Right forelimb (tissue), 1 donor: ENCODE measurements at places on chromosomes 4 and X.

- no peak for DNase-seq
Observed at GRCh38 chr4:33592701-33593100, 2651.6 kb downstream of the ARAP2 start.

GRCh38 chr4:6802025-6802424, 19.5 kb downstream of the KIAA0232 start:
- no peak for DNase-seq

GRCh38 chrX:24643116-24643515, 4.0 kb downstream of the PCYT1B start:
- DNase-seq, result no peak

GRCh38 chr4:174349156-174349555, 65.4 kb downstream of the CEP44 start:
- no peak for DNase-seq

DNA sequence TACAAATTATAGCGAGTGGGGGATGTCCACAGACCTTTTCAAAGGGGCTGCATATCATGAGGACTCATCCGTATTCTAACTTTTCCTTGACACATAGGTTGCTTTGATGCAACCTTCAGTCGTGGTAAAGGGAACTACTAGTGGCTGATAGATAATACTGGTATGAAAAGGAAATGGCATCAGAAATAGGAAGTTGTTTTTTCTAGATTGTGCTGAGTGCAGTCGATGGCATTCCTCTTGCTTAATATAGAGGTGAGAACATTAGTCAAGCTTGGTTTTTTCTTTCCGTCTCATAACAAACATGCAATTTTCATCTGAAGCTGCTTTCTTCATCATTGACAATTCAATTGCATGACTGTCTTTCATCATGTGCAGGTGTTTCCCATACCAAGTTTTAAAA, 16.6 kb downstream of the ENPEP start:
- no peak for DNase-seq

DNA sequence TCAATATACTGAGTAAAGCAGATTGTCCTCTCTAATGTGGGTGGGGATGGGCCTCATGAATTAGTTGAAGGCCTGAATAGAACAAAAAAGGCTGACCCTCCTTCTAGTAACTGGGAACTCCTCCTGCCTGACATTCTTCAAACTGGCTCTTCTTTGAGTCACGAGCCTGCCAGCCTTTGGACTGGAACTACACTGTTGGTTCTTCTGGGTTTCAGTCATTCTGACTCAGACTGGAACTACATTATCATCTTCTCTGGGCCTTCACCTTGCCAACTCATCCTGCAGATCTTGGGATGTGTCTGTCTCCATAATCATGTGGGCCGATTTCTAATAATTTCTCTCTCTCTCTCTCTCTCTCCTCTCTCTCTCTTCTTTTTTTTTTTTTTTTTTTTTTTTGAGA, 26.9 kb upstream of the CT47C1 start:
- DNase-seq, result no peak

DNA sequence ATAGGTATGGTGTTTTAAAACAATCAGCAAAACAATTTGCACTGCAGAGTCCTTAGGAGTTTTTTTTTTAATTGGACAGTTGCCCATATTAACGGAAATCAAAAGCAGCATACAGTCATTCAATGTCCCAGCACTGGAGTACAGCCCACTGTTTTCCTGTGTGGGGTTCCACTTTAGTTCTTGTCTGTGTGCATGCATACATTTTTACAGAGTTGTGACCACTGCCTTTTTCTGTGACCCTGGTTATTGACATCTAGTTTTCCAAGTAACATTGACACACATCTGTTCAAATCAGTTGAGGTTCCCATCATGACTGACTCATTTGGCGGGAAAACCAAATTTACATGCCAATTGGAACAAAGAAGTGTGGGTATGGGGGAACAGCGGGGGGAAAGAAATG, 83.3 kb downstream of the HPRT1 start:
- no peak for DNase-seq

DNA sequence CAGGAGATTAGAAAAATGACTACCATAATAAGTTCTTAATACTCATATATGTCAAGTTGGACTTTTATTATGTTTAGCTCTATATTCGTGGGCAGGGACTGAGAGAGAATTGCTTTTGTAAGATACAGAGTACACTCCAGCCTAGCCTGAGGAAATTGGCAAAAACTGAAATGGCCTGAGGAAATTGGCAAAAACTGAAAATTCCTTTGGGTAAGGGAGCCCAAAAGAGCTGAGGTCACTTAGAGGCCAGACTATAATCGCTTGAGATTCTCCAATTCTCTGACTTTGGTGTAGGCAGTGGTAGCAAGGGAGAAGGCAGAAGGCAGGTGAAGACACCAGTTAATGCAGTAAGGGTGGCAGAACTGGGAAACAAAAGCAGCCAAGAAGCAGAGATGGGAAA, 124.5 kb upstream of the HCCS start:
- no peak for DNase-seq

DNA sequence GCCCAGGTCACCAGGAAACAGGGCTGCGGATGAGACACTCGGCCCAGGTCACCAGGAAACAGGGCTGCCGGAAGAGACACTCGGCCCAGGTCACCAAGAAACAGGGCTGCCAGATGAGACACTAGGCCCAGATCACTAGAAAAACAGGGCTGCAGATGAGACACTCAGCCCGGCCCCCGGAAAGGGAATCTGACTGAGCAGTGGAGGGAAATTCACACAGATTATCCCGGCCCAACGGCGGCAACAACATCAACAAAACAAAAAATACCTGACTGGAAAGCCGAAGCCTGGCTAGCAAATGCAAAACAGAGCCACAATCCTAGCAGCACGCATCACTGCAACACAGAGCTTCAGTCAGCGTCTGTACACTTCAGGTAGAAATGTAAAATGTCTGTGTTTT, 20.7 kb downstream of the AFAP1 start:
- DNase-seq, result no peak

DNA sequence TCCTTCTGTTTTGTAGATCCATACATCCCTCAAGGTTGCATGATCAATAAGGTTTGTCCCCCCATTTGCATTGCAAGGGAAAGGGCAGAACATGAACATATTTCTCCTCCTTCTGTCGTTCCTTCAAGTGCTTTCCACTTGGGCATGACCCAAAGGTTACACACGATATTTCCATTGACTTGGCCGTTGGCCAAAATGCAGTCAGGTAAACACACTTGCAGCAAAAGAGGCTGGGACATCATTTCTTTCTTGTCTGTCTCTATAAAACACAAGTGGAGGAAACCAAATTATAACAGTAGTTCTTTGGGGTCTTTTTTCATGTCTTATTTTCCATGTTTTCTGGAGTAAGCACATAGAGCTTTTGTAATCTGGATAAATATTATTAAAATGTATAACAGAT, 156.1 kb downstream of the FRAS1 start:
- no peak for DNase-seq

GRCh38 chr4:112848911-112849310, 200.5 kb upstream of the ANK2 start:
- no peak for DNase-seq

- no peak for DNase-seq
Observed at GRCh38 chrX:55709735-55710134, 7.8 kb upstream of the RRAGB start.

- no peak for DNase-seq
Observed at GRCh38 chr4:189294574-189294973, 646.1 kb upstream of the FRG1 start.

DNA sequence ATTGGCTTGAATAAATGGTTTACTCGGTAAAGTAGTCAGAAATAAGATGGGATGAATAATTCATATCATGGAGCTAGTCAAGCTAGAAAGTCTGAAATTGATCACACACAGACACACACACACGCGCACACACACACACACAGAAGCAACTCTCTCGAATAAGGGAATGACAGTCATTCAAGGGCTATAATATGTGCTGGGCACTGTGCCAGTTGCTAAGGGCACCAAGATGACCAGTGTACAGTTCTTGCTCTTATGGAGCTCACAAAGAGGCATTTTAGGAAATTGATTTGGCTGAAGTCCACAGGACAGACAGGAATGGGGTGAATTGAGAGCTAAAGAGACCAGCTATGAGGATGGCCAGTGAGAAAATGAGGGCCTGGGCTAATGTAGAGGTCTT, 34.2 kb upstream of the SH3D19 start:
- no peak for DNase-seq

DNA sequence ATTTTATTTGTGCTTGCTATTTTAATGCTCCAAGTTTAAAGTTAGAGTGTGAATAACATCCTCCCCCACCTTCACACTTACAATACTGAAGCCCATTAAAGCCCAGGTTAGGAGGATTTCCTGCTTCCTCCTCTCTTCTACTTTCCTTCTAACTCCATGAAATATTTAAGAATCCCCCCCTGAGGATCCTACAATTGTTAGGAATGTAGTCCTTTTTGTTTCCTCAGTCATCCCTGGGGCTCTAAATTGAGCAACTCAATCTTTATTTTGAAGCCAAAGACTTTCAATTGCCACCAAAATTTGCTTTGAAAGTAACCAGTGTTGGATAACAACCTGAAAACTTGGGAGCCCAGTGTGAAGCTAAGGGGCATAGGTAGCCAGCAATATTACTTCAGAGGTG, 276.9 kb downstream of the FAM47A start:
- DNase-seq, result no peak

- DNase-seq, result no peak
Observed at GRCh38 chr4:33057736-33058135, 2337.6 kb downstream of the PCDH7 start.

- no peak for DNase-seq
Observed at GRCh38 chr4:68594678-68595077, 18.6 kb upstream of the UGT2B17 start.

GRCh38 chr4:53307819-53308780, 57.8 kb downstream of the SCFD2 start:
- no peak for DNase-seq

GRCh38 chr4:12439633-12440305, 1011.1 kb upstream of the HS3ST1 start:
- DNase-seq, result no peak

DNA sequence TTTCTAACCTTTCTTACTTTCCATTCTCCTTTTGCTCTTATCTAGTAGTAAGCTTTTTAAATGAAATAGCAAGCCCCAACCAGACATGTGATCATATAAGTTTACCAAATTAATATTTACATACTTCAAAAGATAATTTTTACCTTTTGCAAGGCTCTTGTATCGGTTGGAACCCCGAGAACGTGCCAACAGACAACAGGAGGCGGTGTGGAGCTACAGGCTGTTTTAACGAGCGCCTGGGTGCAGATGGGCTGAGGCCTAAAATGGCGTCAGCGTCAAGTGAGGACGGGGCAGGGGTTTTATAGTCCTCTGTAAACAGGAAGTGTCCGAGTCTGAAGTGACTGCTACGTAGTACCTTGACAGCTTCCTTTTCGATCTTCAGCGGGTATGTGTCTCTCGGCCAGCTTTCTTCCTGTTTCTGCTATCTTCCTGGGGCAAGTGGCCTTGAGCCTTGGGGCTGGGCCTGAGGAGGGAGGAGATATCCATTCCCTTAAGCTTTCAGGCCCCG, 342.7 kb downstream of the GALNTL6 start:
- DNase-seq, result no peak

DNA sequence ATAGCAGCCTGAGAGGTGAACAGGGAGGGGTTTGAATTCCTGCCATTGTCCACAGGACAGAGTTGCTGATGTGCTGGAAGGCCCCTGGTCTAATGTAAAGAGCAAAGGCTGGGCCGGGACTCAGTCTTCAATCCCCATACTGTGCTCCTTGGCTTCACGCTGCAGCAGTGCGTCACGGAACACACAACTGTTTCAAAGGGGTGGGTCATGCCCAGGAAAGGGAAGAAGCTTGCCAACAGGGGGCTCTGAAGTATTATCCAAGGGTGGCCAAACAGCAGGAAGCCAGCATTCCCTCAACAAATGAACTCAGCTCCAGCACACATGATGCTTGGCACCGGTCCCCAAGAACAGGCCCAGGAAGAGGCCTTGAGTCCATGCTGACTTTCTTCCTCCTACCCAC, 122.5 kb downstream of the NFKB1 start:
- no peak for DNase-seq

GRCh38 chrX:107730991-107731766, 44.4 kb downstream of the TSC22D3 start:
- no peak for DNase-seq

DNA sequence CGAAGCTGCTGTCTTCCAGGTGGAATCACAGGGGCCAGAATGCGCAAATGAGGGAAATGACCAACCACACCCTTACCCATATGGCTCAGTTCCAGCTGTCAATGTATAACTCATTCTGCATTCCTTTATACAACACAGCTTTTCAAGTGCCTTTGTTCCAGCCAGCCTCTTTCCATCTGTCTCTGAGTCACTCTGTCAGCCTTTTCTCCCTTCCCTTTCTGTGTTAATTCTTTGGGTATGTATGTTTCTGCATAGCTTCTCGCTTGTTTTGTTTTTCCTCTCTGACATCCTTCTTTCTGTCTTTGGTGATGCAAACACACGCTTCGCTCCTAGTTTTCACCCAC, 54.5 kb downstream of the RS1 start:
- no peak for DNase-seq

GRCh38 chr4:156782491-156782890, 189.1 kb downstream of the PDGFC start:
- no peak for DNase-seq

DNA sequence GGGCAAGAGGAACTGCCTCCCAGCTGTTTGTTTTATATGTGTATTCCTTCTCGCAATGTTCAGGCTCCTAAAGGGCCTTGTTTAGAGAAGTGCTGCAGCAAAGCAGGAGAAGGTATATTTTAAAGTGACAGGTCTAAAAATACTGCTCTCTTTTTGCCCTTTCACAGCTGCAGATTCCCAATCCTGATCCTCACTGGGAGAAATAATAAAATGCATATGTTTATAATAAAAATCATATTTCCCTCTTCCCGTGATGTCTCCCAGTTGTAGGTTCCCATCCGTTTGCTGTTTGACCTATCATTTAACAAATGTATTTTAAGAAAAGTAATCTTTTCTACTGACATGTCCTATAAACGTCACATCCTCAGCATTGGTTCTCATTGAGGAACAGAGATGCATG, 62.7 kb upstream of the GPC4 start:
- no peak for DNase-seq

DNA sequence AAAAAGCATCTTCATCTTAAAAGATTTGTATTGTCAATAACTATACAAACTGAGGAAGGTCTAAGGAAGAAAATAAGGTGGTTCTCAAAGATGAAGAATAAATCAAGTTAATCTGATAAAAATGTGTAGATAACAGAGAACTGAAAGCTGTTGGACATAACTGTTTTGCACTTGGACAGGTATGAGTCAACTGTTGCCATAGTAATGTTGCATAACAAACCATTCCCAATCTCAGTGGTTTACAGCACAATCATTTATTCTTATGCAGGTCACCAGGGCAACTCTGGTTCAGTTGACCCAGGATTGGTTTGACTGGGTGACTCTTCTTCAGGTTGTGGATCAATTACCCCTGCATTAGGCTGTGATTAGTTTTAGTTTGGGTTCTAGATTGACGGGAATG, 2197.7 kb downstream of the ARAP2 start:
- DNase-seq, result no peak

DNA sequence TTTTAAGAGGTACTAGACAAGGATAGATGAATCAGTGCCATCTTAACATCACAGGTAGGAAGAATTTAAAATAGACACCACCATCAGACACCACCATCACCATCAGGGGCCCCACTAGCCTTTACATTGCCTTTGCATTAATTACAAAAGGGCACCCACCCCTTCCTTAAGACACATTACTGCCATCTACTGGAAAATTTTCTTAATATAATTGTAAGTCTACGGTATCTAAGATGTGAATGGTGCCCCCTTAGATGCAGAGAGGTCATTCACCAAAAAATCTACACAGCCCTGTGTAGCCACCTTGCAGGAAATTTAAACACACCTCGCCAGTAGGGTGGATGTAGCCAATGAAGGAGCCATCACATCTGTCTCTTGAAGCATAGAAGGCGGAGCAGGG, 184.1 kb downstream of the MID1IP1 start:
- DNase-seq, result no peak

GRCh38 chrX:13533726-13534125, 35.7 kb upstream of the EGFL6 start:
- no peak for DNase-seq
